A549 (cell line): ENCODE measurements at places on chromosomes 1 and 21.

DNA sequence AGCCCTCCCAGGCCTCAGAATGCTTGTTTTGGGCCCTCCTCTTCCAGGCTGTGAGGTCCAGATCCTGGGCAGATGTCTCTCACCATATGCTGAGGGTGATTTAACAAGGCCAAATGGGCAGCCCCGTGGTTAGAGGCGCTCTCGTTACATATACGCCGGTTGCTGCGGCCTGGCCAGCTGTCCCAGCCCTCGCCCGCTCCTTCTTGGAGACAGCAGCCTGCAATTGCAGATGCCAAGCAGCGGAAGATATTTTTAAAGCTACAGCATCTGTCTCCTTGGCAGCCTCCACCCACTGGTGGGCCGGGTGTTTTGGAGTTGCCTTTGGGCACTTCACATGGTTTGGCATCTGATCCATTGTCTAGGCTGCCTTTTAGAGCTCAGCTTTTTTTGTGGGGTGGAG, 178.8 kb upstream of the NFIA start:
- no peak for DNase-seq

- DNase-seq = no peak
Observed at GRCh38 chr1:104702731-104703130, 953.0 kb downstream of the AMY1C start.

GRCh38 chr1:23563003-23563402, 3.7 kb upstream of the ID3 start:
- DNase-seq = no peak

DNA sequence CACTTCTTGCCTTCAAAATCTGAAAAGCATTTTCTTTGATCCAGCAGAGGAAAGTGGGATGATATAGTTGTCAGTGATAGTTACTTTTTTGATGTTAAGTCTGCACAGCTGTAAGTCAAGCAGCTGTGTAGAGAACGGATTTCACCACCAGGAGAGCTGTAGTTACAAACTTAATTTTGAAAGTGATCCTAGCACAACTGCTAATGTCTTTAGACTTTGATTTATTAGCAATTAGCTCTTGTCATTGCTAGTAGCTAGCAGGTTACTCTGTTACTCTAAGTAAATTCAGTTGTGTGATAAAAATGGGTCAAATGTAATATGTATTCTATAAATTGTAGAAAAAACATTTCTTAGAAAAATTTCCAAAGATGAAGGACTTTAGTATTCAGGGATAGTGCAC, 46.0 kb downstream of the ALG6 start:
- no peak for DNase-seq

GRCh38 chr1:7106442-7107108, 321.3 kb downstream of the CAMTA1 start:
- DNase-seq = no peak

- DNase-seq = no peak
Observed at GRCh38 chr1:205629751-205630150, 2.1 kb downstream of the ELK4 start.

DNA sequence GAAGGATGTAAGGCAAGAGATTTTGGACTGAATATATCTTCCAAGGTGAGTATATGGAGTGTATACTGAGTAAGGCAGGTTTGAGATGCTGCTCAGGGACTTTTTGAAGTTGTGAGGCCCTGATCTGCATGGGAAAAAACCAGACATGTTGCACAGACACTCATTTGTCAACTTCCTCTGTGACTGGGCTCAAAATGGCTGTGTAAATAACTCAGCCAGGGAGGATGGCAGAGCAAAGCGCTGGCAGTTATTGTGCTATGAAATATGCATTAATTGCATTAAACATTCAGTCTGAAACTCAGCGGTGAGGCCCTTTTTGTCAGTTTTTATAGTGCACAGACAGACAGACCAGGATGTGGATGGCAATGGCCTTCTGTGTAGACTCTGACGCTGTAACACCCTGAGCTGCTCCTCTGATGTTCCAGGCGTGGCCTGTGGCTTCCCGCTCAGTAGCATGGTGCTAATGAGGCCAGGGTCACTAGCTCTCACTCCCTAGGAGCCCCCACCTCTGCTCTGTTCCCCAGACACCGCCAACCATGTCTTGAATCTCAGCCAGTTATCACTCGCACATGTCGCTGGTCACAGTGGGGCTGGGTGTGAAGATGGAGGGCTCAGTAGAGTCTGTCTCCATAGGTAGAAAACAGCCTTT, 307.0 kb upstream of the PROX1 start:
- no peak for DNase-seq

DNA sequence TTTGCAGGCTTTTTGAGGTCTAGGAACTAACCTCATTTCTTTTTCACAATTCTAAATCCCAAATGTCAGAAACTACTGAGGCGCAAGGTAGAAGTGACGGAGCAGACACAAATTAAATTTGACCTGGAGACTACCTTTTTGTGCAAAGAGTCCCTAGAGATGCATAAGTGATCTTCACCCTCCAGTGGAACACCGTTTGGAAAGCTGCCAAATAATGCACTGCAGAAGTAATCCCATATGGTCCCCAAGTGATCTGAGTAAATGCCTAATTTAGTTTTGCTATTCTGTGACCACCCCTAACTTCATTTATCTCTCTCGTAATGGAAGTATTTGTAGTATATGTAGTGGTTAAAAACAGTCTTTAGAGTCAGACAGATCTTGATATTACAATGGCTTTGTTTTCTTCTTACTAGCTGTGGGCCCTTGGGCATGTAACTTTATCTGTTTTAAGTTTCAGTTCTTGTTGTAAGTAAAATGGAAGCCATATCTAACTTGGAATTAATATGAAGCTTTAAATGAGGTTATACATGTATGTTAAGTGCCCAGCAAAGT, 70.4 kb upstream of the IPO9 start:
- no peak for DNase-seq

- no peak for DNase-seq
Observed at GRCh38 chr1:233340966-233341516, 13.5 kb downstream of the MAP3K21 start.

DNA sequence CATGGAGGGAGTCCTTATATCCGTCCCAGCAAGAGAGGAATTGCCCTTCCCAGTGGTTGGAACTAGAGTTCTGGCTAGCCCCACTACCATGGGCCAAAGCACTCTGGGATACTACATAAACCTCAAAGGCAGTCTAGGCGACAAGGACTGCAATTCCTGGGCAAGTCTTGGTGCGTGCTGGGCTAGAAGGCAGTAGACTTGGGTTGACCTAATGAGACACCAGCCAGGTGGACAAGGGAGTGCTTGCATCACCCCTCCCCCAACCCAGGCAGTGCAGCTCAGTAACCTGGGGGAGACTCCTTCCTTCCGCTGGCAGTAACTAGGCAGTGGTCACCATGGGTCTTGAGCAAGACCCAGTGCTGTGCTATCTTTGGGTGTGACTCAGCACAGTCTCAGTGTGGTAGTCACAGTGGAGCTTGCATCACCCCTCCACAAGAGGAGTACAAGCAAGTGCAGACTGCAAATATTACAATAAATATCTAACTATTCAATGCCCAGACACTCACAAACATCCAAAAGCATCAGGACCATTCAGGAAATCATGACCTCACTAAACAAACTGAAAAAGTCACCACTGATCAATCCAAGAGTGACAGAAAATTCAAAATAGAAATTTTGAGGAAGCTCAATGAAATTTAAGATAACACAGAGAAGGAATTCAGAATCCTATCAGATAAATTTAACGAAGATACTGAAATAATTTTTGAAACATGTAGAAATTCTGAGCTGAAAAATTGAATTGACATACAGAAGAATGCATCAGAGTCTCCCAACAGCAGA, 84.7 kb upstream of the LYPLAL1 start:
- DNase-seq = peak; percentile 97
